ENCODE measurements at places on chromosomes 2 and 18.

GRCh38 chr2:68756178-68756577 is 21.6 kb downstream of the ARHGAP25 start:
- DNase-seq = no peak

DNA sequence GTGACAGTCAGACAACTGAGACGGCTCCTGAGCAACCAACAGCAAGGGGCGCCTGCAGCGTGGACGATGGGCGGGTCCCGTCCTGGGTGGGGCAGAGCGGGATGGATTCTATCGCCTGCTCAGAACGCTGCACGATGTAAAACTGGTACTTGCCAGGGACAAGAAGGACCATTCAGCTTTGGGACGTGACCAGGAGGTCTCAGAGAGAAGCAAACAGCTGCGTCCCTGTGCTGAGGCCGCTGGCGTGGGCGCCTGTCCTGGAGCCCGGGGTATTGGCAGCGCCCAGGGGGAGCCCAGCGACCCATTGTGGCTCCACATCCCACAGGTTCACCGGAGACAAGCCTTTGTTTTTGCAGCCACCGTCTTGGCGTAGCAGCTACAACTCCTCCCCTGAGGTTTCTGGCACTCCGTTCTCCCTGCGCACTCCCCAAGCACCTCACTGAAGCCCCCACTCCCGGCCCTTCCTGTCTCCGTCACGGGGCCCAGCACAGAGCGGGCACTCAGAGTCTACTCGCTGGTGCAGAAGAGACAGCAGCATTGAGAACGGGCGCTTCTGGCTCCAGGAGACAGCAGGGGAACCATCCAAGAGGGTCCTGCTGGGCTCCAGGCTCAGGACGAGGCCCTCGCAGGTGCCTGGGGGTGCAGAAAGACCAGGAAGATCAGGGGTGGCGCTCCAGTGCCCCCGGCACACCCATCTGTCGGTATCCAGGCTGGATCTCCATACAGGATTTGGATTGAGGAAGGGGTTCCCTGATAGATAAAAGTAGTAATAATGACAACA is 22.1 kb upstream of the KCNG2 start:
- no peak for DNase-seq

- DNase-seq = no peak
Measured at GRCh38 chr2:50066873-50067272, 912.6 kb upstream of the FSHR start.

- no peak for DNase-seq
Measured at GRCh38 chr2:233142355-233142897, 82.3 kb downstream of the INPP5D start.

GRCh38 chr2:180722551-180723239 is 257.7 kb upstream of the UBE2E3 start:
- DNase-seq = no peak

DNA sequence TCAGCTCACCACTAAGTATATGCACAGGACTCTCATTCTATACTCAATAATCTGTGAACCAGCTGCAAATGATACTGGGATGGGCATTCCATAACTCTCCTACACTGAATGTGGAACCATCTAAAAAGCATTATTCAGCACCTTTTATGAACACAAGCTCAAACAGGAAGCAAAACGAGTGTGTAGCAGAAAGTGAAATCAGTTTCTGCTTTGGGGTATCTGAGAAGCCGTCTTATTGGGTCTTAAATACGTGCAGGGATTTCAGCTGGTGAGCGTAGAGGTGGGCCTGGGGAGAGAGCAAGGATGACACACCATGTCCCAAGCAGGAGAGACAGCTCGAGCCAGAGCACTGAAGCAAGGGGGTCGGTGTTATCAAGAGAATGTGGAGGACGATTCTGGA is 120.0 kb upstream of the TTN start:
- DNase-seq = no peak

- DNase-seq = no peak
Measured at GRCh38 chr2:175450029-175450760, 268.7 kb upstream of the ATP5MC3 start.

DNA sequence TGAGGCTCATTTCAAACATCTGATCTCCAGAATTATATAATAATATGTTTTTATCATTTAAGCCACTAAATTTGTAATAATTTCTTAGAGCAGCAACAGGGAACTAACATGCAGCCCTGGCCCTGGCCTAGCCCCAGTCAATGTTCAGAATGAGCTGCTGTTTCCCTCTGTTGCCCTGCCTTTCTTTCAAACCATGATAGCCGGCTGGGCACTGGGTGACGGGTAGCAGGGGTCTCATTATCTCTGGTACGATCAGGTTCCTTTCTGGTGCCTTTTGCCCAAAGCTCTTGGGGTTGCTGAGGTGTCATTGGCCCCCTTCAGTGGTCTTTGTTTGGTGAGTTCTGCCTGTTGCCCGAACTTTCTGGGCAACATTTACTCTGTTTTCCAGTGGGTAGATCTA is 63.1 kb downstream of the THNSL2 start:
- no peak for DNase-seq

DNA sequence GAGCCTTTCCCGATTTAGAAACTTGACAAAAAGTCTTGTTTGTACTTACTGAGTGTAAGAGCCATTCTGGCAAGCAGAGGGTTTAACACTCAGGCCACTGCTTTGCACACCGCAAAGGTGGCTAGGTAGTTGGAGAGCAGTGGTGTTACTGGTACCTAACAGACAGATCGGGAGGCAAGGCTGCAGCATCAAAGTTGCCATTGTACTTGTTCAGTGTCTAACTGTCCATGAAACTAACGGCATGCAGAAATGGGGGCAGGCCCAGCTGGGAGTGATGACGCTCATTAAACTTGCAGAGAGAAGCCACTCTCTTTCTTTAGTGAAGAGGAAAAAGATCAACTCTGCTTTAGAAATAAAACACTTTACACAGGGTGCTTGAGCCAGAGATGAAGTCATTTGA is 10.1 kb downstream of the GPR39 start:
- no peak for DNase-seq

GRCh38 chr2:241795021-241795999 is 13.7 kb upstream of the NEU4 start:
- peak; percentile 12 for DNase-seq

DNA sequence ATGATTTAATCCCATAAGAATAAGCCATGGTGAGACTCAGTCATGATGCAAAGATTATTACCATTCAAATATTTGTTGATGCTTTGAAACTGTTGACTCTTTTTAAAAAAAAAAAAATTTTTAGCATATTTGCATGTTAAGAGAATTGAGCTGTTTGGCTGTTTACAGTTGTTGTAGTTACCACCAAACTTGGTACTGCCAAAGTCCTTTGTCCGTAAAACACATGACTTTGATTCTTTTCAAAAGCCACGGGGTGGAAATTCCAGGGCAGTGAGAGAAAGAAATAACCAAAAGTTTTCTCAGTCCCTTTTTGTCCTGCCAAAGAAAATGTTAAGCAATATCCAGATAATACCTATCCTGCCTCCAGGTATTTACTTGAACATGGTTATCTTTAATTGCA is 474.8 kb downstream of the METTL4 start:
- DNase-seq = no peak

GRCh38 chr2:234741976-234742375 is 209.8 kb upstream of the SH3BP4 start:
- no peak for DNase-seq

- no peak for DNase-seq
Measured at GRCh38 chr2:28155627-28156026, 237.0 kb upstream of the FOSL2 start.

- no peak for DNase-seq
Measured at GRCh38 chr2:192230889-192231453, 36.2 kb upstream of the TMEFF2 start.

- no peak for DNase-seq
Measured at GRCh38 chr2:18719978-18720775, 130.8 kb upstream of the NT5C1B start.

- peak; percentile 63 for DNase-seq
Measured at GRCh38 chr18:58788971-58789875, 75.5 kb upstream of the ZNF532 start.

GRCh38 chr18:24993628-24994027 is 358.3 kb downstream of the ZNF521 start:
- DNase-seq = no peak

- DNase-seq = no peak
Measured at GRCh38 chr2:197055045-197055444, 128.5 kb upstream of the PGAP1 start.

DNA sequence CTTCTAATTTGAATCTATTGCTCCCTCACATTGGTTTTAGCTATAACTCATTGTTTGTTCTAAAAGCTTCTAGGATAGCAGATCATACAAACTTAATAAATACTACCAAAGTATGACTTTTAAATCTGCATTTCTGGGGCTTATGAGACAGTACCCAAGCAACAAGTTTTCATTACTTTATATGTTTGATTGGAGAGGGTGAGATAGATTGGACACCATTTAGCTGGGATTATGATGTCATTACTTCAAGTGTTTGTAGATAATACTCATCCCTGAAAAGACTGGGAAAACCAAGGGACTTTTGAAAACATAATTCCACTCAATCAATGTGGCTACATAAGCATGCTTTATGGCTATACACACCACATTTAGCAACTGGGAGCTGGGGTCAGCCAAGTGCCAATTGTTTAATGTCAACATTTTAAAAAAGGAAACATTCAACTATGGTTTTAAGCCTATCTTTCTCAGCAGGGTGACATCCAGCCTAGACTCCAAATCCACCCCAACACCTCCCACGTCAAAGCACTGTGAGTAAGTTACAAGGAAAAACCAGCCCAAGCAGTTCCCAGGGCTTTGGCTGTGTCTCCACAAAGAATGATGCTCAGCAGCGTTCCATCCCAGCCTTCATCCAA is 119.9 kb downstream of the ETAA1 start:
- DNase-seq = no peak

DNA sequence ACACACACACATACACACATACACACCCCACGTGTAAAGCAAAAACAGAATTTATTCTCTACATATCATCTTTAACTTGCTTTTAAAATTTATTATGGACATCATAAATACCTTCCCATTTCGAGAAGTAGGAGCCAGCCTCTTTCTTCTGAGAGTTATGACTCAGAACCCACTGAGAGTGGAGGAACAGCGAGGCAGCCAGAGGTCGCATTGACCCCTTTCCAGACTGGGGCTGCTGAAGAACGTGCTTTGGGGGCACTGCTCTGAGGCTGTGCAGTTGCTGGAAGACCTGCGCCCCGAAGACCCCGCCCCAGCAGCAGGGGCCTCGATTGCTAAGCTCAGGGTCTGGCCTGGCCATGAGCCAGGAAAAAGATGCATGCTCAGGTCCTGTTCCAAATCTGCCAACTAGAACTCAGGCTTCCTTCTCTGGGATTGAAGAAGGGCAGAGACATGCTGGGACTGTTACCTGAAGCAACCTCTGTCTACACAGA is 133.8 kb upstream of the TWIST2 start:
- no peak for DNase-seq

DNA sequence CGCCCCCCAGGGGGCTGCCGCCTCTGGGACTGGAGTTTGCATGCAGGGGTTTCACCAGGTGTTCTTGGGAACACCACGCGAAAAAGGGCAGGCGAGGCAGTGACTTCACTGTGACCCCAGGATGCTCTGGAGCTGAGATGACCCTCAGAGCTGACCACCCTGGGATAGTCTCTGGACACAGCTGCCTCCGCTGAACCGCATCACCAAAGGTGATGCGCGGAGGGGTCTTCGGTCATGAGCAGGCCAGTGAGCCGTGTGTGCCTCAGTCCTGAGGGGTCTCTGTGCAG is 17.5 kb downstream of the GPR35 start:
- DNase-seq = no peak

GRCh38 chr2:138838851-138839620 is 58.8 kb upstream of the NXPH2 start:
- DNase-seq = no peak

GRCh38 chr2:183123959-183124221 is 353 bp upstream of the NUP35 start:
- DNase-seq = no peak

DNA sequence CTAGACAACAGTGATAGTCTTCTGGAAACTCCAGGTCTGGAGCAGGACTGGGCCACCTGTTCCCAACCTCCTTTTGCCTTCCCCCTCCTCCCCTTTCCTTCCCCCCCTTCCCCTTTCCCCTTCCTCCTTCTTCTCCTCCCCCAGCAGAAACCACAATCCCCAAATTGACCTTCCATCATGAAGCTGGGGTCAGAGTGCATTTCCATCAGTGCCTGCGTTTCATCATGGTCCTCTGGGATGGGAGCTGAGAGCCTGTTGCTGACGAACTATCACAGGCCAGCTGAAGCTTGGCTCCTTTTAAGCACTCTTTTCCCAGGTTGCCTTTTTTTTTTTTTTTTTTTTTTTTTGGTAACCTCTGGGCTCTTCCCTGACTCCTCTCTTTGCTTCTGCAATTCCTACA is 52.6 kb upstream of the SMAD2 start:
- no peak for DNase-seq

DNA sequence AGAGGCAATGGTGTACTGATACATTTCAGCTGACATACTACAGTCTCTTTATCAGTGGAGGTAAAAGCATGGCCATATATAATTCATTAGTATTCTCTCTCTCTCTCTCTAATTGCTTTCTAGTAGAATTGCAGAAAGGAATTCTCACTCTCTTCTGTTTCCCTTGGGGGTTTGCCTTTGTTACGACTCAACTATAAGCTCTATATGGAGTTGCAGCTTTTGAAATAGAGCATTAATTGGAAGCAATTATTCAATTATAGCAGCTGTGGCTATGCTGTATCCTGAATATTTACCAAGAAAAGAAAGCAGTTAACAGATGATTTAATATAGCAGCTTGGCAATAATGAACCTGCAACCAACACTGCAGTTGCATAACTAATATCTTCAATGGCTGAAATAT is 132.7 kb upstream of the STON1 start:
- DNase-seq = no peak

DNA sequence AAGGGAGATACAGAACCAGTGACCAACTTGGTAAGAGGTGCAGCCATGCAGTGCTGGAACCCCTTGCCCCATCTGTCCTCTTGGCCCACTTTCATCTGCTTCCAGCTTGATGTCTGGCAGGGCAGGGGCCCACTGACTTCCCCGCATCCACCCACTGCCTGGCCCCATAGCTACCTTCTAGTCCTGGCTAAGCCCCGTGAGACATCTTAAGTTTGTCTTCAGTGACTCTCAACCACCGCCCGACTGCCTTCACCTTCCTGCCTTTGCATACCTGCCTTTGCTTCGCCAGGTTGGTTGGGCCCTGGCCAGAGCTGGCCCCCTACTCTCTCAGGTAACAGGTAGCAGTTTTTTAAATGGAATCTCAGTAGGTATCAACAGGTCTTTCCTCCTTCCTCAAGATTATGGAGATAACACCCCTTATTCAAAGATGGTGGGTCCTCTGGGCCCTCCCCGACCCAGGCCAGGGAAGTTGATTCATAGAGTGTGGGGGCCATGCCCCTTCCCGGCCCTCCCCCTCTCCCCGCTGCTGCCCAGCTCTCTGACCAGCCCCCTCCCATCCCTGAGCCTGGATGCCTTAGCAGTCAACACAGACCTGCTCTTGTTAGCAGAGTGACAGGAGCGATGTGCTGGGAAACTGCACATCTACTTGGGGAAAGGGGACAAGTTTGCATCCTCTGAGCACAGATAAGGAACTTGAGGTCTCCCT is 2.8 kb downstream of the ARID5A start:
- DNase-seq = no peak

GRCh38 chr18:55202232-55202917 is 243.1 kb upstream of the CCDC68 start:
- no peak for DNase-seq

Data from posterior cingulate gyrus (tissue), 11 donors.